ENCODE measurements at places on chromosomes 7 and 10.
A peak's percentile ranks its signal among the peaks of the same experiment; 100 is the strongest.

DNA sequence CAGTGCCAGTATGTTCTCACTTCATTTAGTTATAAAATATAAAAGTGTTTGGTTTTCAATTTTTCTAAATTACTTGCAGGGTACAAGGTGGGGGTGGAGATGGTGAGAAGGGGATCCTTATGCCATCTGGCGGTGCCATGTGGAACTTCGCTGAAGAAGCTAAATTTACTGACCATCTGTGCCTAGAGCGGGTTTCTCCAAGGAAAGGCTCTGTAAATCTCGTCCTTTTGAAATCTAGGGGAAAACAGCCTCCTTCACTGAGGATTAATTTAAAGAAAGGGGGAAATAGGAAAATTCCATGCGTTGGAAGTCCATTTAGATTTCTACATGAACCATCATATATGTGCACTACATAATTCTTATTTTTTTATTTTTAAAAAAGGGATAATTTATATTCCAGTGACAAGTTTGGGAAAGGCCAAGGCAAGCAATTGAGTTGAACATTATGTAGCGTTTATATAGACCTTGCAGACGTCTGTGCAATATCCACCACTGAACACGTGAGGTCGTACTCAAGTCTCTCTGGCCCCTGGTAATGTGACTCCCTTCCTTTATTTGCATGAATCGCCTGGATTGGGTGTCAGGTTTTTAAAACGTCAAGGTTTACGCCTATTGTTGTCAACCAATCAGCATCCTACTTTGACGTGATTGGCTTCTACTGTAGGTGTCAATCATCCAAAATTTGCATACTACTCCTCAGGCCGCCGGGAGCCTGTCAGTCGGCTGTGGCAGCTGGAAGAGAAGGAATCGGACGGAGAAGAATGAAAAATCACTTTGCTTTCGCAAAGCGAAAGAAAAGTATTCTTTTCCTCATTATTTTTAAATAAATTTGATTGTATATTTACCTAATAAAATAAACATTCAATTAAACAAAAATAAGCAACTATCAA, 297.1 kb upstream of the NFE2L3 start:
- peak; percentile 99 for DNase-seq

GRCh38 chr10:17648243-17649035, 4.5 kb downstream of the STAM start:
- no peak for DNase-seq

GRCh38 chr10:10222304-10222841, 795.3 kb upstream of the CELF2 start:
- DNase-seq: no peak

DNA sequence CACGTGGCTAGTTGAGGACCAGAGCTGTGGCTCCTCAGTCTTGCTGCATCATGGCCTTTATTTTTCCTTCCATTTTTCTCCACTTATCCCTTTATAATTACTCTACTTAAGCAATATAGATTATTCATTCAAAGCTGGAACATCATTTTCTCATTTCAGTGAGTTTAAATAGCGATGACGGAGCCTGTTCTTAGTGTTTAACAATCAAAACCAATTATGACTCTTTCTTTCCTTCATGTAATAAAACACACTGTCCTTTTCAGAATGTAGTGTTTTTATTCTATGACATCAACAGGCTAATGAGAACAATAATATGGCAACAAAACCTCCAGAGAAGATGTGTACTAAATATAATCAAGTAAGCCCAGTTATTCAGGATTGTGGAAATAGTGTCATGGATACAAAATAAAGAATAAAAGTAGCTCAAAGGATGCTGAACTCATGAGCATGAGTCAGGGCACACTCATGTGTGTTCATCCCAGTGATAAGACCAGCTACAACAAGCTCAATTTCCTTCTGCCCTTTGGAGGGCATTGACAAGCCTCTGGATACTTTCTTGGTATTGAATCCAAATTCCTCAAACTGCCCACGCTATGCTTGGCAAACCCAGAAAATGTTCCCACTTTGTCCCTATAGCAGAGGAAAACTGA, 188.4 kb downstream of the CYP26A1 start:
- DNase-seq: no peak

DNA sequence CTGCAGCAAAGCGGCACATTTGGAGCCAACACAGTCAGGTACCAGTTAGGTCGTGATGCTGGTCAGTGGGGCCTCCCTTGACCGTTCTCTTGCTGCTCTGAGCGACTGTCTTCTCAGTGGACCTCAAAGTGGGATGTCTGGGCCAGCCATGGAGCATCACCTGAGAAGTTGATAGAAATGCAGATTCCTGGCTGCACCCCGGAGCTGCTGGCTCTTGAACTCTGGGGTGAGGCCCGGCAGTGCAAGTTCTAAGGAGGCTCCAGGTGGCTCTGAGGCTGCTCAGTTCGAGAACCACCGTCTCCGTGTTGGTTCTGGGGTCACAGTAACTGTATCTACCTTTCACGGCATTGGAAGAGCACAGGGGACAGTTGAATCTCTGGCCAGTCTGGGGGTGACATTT, 147.5 kb downstream of the WDR37 start:
- DNase-seq: no peak

GRCh38 chr10:24982319-24983112, 30.1 kb upstream of the PRTFDC1 start:
- DNase-seq: no peak

DNA sequence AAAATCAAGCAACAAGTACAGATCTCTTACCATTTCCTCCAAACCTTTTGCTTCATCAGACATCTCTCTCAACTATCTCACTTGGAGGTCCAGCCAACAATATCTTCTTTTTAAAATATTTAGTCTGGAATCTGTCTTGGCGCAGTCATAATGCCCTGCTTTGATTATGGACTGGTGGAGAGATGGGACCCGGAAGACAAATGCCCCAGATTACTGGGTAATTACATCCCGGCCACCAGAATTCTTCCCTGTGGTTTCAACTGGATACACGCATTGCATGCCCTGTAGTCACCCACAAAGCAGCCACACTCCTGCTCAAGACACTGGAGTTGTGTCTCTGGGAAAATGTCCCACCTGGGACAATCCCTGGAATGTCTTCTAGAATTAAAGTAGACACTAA, 65.5 kb downstream of the BPGM start:
- DNase-seq: no peak

GRCh38 chr10:110226926-110227641, 19.7 kb downstream of the MXI1 start:
- DNase-seq: no peak

DNA sequence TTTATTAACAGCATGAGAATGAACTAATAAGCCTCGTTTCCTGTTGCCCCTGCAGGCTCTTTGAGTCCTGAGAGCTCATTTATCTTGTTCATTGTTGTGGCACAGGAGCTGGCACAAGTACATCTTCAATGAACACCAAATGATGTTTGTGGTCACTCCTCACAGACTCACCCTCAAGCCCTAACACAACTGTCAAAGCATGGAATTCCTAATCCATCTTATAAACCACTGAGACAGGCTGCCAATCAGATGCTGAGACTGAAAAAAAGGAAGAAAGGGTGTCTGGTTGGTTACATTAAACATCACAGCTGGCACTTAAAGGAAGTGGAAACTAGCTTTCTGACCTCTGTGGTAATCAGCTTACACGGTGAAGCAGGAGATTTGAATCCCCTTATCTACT, 7.7 kb upstream of the CCDC172 start:
- no peak for DNase-seq

DNA sequence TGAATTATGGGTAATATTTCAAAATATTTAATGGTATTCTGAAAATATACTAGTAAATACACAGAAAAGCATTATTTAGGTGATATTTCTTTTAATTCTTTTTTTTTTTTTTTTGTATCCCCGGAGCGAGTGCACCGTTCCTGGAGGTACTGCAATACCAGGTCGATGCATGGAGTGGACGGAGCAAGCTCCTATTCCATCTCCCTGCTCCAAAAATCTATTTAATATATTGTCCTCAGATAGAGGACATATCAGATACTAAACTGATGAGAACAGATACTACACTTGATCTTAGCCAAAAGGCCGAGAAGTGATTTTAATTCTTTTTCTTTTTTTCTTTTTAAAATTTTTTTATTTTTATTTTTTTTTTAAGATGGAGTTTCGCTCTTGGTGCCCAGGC, 10.8 kb downstream of the BTRC start:
- DNase-seq: no peak

GRCh38 chr10:16992611-16993119, 136.9 kb downstream of the CUBN start:
- no peak for DNase-seq

- DNase-seq: no peak
These were observed 31.3 kb downstream of the AGAP3 start for GRCh38 chr7:151117565-151117964.

DNA sequence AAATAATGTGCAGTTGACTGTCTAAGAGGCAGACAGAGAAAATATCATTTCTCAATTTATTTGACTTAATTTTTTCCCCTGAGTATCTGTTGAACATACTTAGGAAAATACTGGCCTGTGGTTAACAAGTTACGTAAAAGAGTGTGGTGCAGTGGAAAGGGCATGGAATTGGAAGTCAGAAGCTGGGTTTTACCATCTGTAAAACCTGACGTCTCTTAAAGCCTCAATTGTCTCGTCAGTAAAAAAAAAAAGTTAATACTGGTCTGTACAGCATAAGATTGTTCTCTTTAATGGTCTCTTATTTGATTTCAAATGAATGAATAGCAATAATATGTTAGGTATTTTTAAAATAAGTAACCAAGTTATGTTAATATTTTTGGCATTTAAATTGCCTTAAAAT, 67.8 kb downstream of the PHTF2 start:
- DNase-seq: no peak

- no peak for DNase-seq
These were observed 59.6 kb upstream of the UBE3C start for GRCh38 chr7:157079116-157079515.

- DNase-seq: no peak
These were observed 195.0 kb upstream of the PLXNA4 start for GRCh38 chr7:132771301-132771730.

DNA sequence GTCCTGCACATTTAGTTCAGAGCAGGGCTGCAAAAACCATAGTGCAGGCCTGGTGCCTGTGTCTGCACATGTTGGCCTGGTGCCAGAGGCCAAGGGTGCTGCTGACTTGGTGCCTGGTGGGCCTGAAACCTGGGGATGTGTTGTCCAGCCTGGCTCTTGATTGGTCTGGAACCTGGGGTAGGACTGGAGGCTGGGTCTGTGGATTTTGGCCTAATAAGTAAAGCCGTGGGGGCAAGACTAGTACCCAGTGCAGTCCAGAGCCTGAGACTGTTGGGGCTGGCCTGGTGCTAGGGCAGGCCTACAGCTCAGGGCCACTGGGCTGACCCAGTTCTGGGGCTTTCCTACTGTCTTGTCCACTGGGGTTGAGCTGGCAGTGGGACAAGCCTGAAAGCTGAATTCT, 817.9 kb downstream of the DNAJB9 start:
- no peak for DNase-seq

DNA sequence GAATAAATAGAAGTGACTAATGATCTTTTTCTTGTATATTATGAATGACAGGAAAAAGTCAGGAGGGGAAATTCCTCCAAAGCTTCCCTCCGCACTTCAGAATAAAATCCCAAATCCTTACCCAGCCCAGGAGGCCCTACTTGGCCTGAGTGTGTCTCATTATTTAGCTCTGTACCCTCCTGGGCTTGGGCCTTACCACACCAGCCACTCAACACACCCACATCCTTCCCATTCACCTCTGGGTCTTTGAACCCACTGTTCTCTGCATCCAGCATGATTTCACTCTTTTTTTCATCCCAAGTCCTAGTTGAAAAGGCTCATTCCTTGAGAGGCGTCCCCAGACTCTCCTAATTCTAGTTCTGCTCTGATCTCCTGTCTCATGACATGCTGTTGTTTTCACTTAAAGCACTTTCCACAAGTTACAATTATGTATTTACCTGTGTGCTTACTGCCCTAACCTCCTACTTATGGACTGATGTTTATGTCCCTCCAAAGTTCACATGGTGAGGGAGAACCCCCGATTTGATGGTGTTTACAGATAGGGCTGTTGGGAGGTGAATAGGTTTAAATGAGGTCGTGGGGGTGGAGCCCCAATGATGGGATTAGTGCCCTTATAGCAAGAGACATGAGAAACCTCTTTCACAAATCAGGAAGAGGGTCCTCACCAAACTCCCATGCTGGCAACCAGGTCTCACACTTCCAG, 6.4 kb downstream of the NOD1 start:
- no peak for DNase-seq

DNA sequence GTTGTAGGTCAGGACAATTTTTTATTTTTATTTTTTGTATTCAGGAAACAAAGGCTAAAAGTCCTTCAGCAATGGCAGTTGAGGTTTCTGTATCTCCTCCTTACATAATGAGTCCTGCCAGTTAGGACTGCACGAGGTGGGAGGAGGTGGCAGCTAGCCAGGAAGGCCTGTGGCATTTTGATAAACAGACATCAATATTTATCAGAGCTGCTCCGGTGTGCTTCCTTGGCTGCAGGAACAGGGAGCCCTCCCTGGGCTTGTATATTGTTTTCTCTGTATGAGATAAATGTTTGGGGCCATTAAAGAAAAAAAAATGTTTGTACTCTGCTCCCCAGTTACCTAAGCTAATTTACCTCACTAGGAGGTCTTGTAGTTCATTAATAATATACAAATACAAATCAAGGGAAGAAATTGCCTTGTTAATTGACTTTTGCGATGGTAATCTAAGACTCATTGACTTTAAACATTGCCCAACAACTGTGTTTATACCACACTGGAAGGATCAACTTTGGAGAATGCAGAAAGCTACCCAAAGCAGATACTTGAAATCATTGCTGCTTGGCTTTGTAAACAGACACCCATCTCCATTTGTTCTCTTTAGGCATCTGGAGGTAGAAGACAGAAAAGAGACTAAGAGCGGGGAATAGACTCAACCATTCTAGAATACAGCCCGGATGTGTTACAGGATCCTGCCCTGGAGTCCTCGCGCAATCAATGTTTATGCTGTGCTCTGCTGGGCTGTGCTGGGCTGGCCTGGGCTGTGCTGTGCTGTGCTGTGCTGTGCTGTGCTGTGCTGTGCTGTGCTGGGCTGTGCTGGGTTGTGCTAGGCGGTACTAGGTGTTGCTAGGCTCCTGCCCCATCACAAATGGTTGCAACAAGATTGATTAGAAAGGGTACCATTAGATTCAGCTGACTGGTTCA, 36.5 kb upstream of the PDZD8 start:
- DNase-seq: no peak

GRCh38 chr7:40833888-40834234, 699.1 kb downstream of the SUGCT start:
- DNase-seq: peak; percentile 1

GRCh38 chr7:84317536-84317935, 122.9 kb upstream of the SEMA3A start:
- DNase-seq: no peak
